ENCODE measurements at places on chromosomes 7 and 10.

- H3K36me3 ChIP-seq = no peaks in the 10 kb centered on the region
- peak overlapping the region; percentile 82 for H3K27ac ChIP-seq
- H3K27me3 ChIP-seq = no peaks in the 10 kb centered on the region
- DNase-seq = peak; percentile 76
- H3K4me3 ChIP-seq = no peak overlapping the region
Measured at GRCh38 chr10:72784551-72785351, 92.8 kb downstream of the MCU start.

DNA sequence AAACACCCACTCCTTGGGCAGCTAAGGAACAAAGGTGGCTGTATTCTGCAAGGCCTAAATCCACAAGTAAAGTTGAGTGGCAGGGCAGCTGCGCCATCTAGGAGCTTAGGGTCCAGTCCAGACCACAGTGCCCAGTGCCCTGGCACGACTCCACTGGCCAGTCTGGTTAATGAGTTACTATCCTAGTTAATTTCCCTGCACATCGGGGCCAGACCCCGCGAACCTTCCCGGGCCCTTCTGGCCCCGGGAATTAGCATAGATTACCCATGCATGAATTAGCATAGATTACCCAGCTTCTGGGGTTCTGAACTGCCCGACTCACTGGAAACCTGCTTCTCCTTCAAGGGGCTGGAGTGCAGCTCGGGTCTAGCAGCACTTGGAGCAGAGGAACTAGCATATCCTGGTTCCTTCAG, 3.2 kb upstream of the EMX2 start:
- peak; percentile 28 for DNase-seq
- no peak overlapping the region for H3K4me3 ChIP-seq
- H3K36me3 ChIP-seq = no peaks in the 10 kb centered on the region

- no peaks in the 10 kb centered on the region for H3K36me3 ChIP-seq
- no peaks in the 10 kb centered on the region for H3K4me1 ChIP-seq
- DNase-seq = no peak
Measured at GRCh38 chr10:93363891-93364648, 118.1 kb downstream of the MYOF start.

GRCh38 chr7:135560631-135561030, 2.9 kb downstream of the NUP205 start:
- H3K4me1 ChIP-seq = peaks cover 45% of the 10 kb centered on the region
- H3K36me3 ChIP-seq = no peaks in the 10 kb centered on the region
- no peak for DNase-seq
- no peaks in the 10 kb centered on the region for H3K27me3 ChIP-seq
- H3K4me3 ChIP-seq = peak overlapping the region; percentile 18

- DNase-seq = no peak
- no peak overlapping the region for H3K27ac ChIP-seq
- H3K4me1 ChIP-seq = peaks cover 52% of the 10 kb centered on the region
- H3K4me3 ChIP-seq = no peak overlapping the region
Measured at GRCh38 chr7:142362349-142362748, 104.5 kb upstream of the PRSS58 start.

DNA sequence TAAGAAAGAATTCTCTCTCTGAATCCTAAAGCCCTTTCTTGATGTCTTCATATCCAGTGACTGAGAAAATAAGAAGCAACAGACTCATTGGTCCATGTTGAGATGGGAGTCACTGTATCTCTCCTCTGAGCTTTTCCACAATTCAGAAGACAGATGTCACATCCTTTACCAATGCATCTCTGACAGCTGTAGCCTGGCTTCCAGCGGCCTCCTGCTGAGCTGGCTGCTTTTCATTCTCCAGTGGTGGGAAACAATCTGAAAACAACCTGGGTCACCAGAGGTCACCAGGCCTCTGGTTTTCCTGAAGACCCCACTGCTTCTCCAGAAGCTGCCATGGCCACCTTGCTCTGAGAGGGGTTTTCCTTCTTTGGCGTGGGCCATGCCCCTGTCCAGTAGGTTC, 18.3 kb upstream of the RPA3 start:
- peaks cover 5% of the 10 kb centered on the region for H3K4me1 ChIP-seq
- no peaks in the 10 kb centered on the region for H3K27me3 ChIP-seq
- no peaks in the 10 kb centered on the region for H3K36me3 ChIP-seq
- DNase-seq = peak; percentile 49
- no peak overlapping the region for H3K27ac ChIP-seq

GRCh38 chr10:70830164-70830563, 14.4 kb downstream of the SGPL1 start:
- H3K36me3 ChIP-seq = no peaks in the 10 kb centered on the region
- H3K27me3 ChIP-seq = no peaks in the 10 kb centered on the region
- no peak overlapping the region for H3K27ac ChIP-seq
- no peaks in the 10 kb centered on the region for H3K4me1 ChIP-seq
- DNase-seq = no peak

DNA sequence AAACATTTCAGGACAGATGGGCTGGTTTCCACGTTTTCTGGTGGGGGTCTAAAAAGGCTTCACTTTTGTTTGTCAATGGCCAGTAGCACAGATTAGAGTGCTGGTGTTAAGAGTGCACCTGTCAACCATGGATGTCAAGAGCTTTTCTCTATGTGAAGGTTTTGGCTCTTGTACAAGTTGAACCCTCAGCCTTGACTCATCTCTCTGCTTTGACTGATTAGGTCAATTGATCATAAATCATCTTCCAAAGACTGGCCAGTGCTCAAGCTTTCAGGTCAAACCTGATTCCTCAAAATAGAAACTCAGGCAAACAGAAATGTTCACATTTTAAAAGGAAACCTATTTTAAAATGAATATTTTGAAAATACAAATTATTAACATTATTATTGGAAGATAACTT, 59.6 kb upstream of the SP4 start:
- H3K27me3 ChIP-seq = no peaks in the 10 kb centered on the region
- H3K4me1 ChIP-seq = peaks cover 18% of the 10 kb centered on the region
- H3K4me3 ChIP-seq = no peak overlapping the region
- DNase-seq = no peak

- no peaks in the 10 kb centered on the region for H3K27me3 ChIP-seq
- H3K36me3 ChIP-seq = no peaks in the 10 kb centered on the region
- DNase-seq = no peak
- H3K27ac ChIP-seq = no peak overlapping the region
Measured at GRCh38 chr10:124168991-124169802, 75.8 kb upstream of the CHST15 start.

DNA sequence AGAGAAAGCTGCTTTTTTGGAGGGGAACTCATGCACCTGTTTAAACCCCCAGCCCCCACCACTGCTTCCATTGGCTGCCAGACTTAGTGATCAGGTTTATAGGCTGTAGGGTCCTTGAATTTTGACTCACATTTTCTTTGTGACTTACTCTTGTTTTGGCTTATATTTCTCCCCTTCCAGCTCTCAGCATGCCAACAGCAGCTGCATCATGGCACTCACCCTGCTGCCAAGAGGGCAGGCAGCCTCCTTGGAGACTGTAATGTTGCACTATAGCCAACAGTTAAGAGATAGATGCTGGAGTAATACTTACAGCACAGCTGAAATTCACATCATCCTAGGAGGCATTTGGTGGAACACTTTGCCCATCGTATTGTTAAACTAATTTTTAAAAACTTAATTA, 98.0 kb upstream of the GLCCI1 start:
- no peaks in the 10 kb centered on the region for H3K27me3 ChIP-seq
- peaks cover 26% of the 10 kb centered on the region for H3K4me1 ChIP-seq
- DNase-seq = no peak

- H3K4me1 ChIP-seq = no peaks in the 10 kb centered on the region
- no peak for DNase-seq
- no peak overlapping the region for H3K27ac ChIP-seq
- peaks cover 60% of the 10 kb centered on the region for H3K27me3 ChIP-seq
- H3K36me3 ChIP-seq = no peaks in the 10 kb centered on the region
- no peak overlapping the region for H3K4me3 ChIP-seq
Measured at GRCh38 chr7:113371416-113372043, 253.2 kb upstream of the SMIM30 start.

DNA sequence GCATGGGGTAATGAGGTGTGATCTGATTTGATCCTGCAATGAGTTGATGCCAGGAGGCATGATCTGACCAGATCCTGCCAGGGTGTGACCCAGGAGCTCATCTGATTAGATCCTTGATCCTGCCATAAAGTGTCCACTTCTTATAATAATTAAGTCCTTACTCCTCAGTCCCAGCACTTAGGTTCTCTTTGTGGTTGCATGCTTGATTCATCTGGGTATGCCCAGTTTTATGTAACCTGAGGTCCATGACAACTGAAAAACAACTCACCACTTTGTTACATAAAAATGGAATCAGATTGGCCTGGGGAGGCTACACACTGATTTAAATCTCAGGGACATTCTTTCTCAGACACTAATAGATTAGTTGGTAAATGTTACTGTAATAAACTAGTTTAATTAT, 19.1 kb downstream of the ACADSB start:
- no peaks in the 10 kb centered on the region for H3K36me3 ChIP-seq
- DNase-seq = no peak
- no peaks in the 10 kb centered on the region for H3K27me3 ChIP-seq
- H3K27ac ChIP-seq = no peak overlapping the region

GRCh38 chr7:67725423-67725822, 728.8 kb downstream of the TYW1 start:
- H3K36me3 ChIP-seq = no peaks in the 10 kb centered on the region
- no peaks in the 10 kb centered on the region for H3K4me1 ChIP-seq
- H3K27me3 ChIP-seq = no peaks in the 10 kb centered on the region

GRCh38 chr7:149300620-149301285, 38.8 kb downstream of the ZNF783 start:
- H3K36me3 ChIP-seq = no peaks in the 10 kb centered on the region
- H3K27me3 ChIP-seq = no peaks in the 10 kb centered on the region
- H3K27ac ChIP-seq = no peak overlapping the region
- DNase-seq = no peak
- H3K4me3 ChIP-seq = no peak overlapping the region
- no peaks in the 10 kb centered on the region for H3K4me1 ChIP-seq
